Ureter (tissue), 1 donor: ENCODE measurements at places on chromosomes 13 and 19. TPM values are rescaled to one million over a fixed set of nuclear protein-coding genes. Genes with fewer than 3 reads are reported as not detected.

ZNF28 gene
- 22.3 TPM for total RNA-seq

GPR12 gene
- total RNA-seq: 0.65 TPM

KLF1 gene
- total RNA-seq: not detected

CABP5 gene
- not detected for total RNA-seq

RASIP1 gene
- 21.2 TPM for total RNA-seq

GPR4 gene
- 5.1 TPM for total RNA-seq

KCNN4 gene
- total RNA-seq: 69.2 TPM

NKPD1 gene
- 0.60 TPM for total RNA-seq

KLK14 gene
- not detected for total RNA-seq

CPB2 gene
- not detected for total RNA-seq

HOOK2 gene
- total RNA-seq: 79.0 TPM

GJB6 gene
- total RNA-seq: 17.3 TPM

IZUMO2 gene
- total RNA-seq: not detected

COMMD6 gene
- total RNA-seq: 166 TPM

RNF225 gene
- 1.8 TPM for total RNA-seq
